ENCODE measurements at places on chromosomes 1 and 21. TPM values are rescaled to one million over a fixed set of nuclear protein-coding genes. Genes with fewer than 3 reads are reported as not detected.

Gene NPHP4
- 15.3 TPM for total RNA-seq

Gene CHI3L2
- 4.6 TPM for total RNA-seq

Gene ICOSLG
- total RNA-seq = 3.0 TPM

Gene RASAL2
- 26.0 TPM for total RNA-seq

Gene NPPA
- total RNA-seq = not detected
